Fibroblast of lung (primary cell): ENCODE measurements at places on chromosomes 6 and 20.

DNA sequence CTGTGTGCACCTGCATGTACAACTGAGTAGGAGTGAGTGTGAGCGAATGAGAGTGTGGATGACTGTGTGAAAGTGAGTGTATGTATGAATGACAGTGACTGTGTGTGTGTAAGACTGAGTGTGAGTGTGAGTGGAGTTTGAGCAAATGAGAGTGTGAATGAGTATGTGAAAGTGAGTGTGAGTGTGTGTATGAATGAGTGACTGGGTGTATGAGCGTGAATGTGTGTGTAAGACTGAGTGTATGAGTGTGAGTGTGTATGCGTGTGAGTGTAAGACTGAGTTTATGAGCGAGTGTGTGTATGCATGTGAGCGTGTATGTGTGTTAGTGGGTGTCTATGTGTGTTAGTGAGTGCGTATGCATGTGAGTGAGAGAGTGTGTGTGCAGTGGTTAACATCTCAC is 220.8 kb downstream of the QKI start:
- no peaks in the 10 kb centered on the region for H3K4me1 ChIP-seq
- H3K27me3 ChIP-seq: no peaks in the 10 kb centered on the region
- H3K27ac ChIP-seq: no peak overlapping the region
- no peaks in the 10 kb centered on the region for H3K36me3 ChIP-seq
- H3K4me3 ChIP-seq: no peak overlapping the region

DNA sequence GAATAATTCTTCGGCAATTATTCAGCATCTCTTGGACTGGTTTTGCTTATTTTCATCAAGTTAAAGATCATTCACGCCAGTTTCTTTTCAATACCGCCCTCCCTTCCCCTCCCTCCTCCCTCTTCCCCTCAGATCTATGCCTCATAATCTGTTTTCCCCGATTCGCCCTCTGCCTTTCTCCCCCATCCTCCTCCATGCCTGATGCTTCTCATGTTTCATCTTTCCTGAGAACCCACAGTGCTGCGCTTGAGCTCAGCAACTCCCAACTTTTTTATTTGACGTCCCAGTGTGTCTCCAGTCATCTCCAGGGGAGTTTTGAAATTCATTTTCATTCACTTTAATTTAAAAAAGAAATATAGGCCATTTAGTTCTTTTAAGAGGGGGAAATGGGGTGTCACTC is 142.7 kb downstream of the PTPRT start:
- no peaks in the 10 kb centered on the region for H3K36me3 ChIP-seq
- DNase-seq: no peak
- H3K4me1 ChIP-seq: no peaks in the 10 kb centered on the region
- H3K4me3 ChIP-seq: no peak overlapping the region

GRCh38 chr6:128632131-128632530 is 111.7 kb upstream of the PTPRK start:
- H3K4me3 ChIP-seq: no peak overlapping the region
- H3K36me3 ChIP-seq: no peaks in the 10 kb centered on the region
- DNase-seq: no peak
- H3K27ac ChIP-seq: no peak overlapping the region

DNA sequence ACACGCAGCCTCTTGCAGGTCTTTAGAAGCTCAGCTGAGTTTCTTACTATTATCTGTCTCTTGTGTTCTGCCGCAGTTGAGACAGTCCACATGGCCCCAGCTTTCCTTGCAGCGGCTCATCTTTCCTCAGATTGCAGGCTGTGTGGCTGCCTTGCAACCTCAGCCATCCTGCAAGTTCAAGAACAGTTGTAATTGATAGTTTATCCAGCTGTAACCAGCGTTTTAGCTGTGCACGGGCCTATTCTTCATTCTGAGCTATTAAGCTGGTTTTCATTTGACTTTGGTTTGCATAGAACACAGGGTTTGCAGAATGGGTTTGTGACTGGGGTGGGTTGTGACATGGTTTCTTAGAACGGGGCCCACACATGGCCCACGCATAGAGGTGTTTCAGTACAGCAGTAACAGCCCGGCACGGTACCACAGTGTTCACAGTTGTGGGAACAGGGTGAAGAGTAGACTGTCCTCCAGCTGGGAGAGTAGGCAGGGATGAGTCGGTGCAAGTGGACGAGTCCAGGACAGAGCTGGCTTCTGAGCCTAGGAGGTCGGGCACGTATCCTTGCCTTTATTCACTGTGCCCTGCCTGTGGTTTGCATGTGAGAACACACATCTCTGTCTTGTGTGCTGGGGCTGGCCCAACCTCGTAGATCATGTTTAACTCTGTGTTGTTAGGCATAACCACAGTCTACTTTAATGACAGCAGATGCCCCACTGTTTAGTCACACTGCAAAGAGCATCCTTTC is 89.2 kb downstream of the RPP40 start:
- peak; percentile 64 for DNase-seq
- H3K27ac ChIP-seq: no peak overlapping the region
- H3K36me3 ChIP-seq: no peaks in the 10 kb centered on the region
- peaks cover 12% of the 10 kb centered on the region for H3K4me1 ChIP-seq
- H3K4me3 ChIP-seq: no peak overlapping the region

DNA sequence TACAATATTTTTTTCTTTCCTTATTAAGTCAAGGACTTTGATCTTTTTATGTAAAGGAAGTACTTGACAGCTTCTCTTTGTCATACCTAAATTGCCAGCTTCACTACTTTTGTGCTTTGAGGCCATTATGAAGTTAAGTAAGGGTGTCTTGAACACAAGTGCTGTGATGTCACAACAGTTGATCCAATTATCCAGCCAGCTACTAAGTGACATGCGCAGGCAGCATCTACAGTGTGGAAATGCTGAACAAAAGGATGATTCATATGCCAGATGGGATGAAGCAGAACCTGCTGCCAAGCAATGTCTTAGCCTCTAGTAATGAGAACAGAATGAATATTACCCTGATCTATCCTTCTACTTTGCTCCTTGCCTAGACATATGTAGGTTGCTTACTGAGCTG is 68.3 kb upstream of the TMEM244 start:
- H3K36me3 ChIP-seq: no peaks in the 10 kb centered on the region
- no peaks in the 10 kb centered on the region for H3K4me1 ChIP-seq
- no peaks in the 10 kb centered on the region for H3K27me3 ChIP-seq
- no peak overlapping the region for H3K27ac ChIP-seq
- peak; percentile 75 for DNase-seq

DNA sequence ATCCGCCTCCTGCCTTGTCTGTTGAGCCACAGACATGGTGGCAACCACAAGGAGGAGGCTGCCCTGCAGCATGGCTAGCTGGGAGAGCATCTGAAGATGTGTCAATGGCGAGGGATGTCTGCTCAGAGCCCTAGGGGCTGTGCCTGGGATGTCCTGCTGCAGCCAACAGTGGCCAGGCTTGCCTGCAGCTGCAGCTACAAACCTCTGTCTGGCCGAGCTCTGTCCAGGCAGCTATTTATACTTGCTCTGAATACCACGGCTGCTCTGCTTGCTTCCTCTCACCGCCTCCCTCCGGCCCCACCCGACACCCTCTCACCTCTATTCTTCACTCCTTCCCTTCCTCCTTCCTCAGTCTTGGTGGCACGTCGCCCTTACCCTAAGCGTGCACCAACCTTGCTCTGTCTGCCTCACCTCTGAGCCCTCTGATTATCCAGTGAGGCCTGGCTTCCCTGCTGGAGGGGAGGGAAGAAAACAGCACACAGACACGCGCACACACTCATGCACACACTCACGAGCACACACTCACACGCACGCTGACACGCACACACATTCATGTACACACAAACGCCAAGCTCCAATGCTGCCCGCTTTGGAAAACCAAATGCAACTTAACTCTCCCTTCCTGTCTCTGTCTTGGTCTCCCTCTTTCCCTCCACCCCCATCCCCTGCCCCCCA is at the start of gene ANGPT4:
Gene ANGPT4 (minus strand): TSS at position 210 of the 675 bp plus-strand sequence. CDS start 120 bp downstream, at position 90.
- no peak within 1 kb of the TSS for H3K4me3 ChIP-seq
- peaks cover under 1% of the 10 kb centered on the region for H3K4me1 ChIP-seq
- no peak within 1 kb of the TSS for H3K27ac ChIP-seq
- peaks cover 2% of the 10 kb centered on the region for H3K27me3 ChIP-seq

DNA sequence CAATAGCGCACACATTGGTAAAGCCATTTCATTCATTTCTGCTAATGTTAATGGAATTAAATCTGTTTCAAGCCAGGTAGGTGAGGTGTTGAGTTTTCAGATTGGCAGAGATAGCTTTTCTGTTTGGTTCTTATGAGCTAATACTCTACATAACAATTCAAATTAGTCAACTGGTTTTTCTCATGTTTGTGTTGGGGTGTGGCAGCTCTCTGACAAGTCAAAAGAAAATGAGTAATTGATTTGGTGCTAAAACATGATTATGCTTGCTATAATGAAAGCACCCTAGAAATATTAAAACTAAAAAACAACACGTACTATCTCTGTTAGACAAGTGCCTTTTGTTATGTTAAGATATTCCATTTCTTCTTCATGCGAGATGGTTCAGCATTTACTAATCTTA is 13.6 kb downstream of the PPP1R14C start:
- H3K4me1 ChIP-seq: no peaks in the 10 kb centered on the region
- no peak overlapping the region for H3K4me3 ChIP-seq

DNA sequence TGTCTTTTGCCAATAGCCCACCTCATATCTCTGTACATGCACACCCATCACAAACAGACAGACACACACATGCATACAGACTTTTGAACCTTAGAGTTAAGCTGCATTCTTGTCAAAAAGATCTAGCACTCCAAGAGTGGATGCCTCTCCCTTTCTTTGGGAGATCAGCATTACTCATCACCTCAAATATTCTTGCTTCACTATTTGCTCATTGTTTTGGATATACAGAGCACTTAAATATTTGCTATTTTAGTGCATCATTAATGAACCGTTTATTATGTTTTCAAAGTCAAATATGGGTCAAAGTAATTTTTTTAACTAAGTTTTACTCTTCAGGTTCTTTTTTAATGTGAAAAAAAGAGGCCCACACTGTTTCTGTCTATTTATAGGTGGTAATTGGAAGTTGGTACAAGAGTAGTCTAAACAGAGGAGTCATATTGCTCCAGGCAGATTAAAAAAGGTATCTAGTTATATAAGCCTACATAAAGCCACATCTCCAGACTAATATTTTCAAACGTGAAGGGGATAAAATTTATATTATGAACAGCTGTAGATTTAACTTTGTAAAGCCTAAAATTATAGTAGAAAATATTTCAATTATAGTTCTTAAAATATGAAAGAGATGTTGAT is 102.6 kb downstream of the FLRT3 start:
- H3K27me3 ChIP-seq: no peaks in the 10 kb centered on the region
- H3K27ac ChIP-seq: no peak overlapping the region
- peak; percentile 74 for DNase-seq
